Activated CD4-positive, alpha-beta T cell treated with anti-CD3 and anti-CD28 coated beads, Interleukin-2, amount 50 U/mL, for 24 hours (primary cell): ENCODE measurements at places on chromosomes 6 and 20.

- DNase-seq = no peak
Measured at GRCh38 chr6:71496018-71496721, 207.6 kb downstream of the OGFRL1 start.

DNA sequence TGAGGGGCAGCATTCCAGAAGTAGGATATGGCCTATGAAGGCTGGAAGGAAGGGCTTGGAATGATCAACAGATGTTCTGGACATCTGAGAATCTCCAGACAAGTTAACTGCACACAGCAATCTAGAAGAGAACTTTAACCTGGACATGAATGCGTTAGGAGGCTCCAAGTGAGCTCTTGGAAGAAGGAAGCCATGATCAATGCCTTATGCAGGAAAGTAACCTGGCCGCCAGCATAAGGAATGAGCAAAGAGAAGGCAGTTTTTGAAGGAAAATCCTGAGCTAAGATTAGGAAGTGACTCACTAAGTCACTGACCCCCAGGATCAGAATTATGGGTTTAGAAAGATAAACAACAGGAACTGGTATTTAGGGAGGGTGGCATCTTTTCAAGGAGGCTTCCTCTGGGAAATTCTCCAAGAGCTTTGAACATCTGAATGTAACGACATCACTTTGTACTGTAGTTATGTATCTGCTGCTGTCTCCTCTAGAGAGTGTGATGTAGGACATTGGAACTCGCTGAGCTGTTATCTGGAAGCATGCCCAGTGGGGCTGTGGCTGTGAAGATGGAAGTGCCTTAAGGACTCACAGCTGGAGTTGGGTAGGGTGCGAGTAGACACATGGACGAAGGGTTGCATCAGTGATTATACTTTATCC, 236.8 kb downstream of the PACRG start:
- no peak for DNase-seq

- no peak for DNase-seq
Measured at GRCh38 chr20:11918391-11918845, 725 bp downstream of the BTBD3 start.

GRCh38 chr6:81997090-81997926, 244.8 kb upstream of the TENT5A start:
- no peak for DNase-seq

- DNase-seq = no peak
Measured at GRCh38 chr6:165988302-165988756, 179.3 kb downstream of the TBXT start.

- DNase-seq = no peak
Measured at GRCh38 chr6:155582016-155582991, 126.7 kb upstream of the NOX3 start.

GRCh38 chr6:17280138-17280537, 1.0 kb upstream of the RBM24 start:
- no peak for DNase-seq

DNA sequence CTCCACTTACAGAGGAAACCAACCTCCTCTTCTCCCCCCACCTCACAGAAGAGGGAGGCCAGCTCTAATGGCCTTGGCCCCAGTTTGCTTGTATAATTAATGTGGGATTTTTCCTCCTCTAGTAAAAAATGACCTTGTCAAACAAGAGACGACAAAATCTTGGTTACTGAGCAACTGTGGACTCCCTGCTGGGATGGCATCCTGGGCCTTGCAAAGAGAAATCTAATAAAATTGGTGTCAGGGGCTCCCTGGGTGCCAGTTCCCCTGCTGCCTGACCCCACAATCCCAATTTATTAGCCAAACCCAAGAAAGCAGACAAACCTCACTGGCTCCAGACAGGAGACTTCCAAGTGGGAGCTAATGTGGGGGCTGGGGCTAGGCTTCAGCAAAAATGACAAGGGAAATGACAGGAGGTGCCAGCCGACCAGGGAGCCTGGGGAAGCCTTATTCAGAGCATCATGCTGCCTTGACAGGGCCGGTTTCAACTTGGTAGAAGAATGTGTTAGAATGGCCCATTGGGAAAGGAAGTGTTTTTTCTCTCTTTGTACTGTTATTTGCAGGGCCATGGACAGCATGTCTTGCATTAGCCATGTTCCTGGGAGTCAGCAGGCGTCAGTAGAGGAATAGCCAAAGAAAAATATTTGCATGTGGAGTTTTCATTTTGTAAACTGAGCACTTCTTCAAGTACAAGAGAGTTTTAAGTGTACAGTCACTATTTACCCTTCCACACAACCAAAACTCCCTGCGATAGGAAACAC, 816.9 kb downstream of the DHX35 start:
- DNase-seq = no peak

DNA sequence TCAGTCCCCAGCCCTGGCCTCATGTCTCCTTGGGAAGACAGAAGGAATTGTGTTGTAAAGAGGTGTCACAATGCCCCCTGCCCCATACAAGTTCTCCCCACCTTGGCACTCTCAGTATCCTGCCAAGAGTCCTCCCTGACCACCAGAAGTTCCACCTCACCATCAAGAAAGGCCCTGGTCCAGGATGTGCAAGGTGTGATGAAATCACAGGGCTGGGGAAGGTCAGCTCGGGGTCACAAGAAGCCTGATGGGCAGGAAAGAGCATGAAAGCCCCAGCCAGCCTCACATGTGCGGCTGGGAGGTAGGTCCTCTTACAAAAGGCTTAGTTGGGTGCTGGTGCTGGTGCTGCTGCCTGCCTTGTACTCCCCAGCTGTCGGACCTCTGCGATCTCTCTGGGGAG, 12.9 kb upstream of the C6orf132 start:
- DNase-seq = no peak

GRCh38 chr6:18545726-18546125, 158.6 kb downstream of the RNF144B start:
- DNase-seq = no peak

DNA sequence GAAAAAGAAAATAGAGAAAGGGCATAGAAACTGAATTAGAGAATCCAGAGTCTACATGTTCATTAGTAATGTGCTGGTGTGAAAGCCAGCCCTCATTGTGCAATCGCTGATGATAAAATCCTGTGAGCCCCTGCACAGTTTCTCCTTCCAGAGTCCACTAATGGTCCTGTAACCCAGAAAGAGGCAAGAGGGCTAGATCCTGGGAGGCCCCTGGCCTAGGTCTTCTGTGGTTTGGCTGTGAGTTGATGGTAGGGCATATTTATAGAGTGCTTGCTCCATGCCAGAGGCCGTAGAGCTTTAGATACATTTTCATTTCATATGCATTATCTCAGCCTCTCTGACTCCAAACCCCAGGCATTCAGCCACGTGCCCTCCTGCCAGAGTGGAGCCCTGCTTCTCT, 94.9 kb upstream of the MTHFD1L start:
- DNase-seq = no peak

- no peak for DNase-seq
Measured at GRCh38 chr20:37522260-37523011, 1.4 kb downstream of the NNAT start.

DNA sequence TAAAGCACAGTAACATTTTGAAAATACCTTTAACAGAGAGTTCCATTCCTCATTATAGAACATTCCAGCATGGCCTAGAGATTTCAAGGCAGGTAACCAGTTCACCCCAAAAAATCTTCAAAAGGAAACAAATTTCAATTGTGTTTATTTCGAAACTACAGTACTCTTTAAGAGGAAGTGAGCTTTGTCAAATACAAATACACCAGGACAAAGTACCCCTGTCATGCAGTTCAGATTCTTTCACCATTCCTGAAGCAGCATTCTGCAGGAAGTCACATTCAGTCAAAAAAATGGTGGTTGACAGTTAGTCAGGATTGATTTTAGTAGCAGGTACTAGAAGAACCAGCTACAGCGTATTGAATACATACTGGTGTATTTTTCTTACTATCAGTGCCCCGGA, 89.6 kb upstream of the RIN2 start:
- no peak for DNase-seq

- no peak for DNase-seq
Measured at GRCh38 chr6:32070814-32071543, 32.8 kb downstream of the CYP21A2 start.

GRCh38 chr6:98335594-98335993, 498.8 kb upstream of the POU3F2 start:
- DNase-seq = no peak

GRCh38 chr6:20948556-20948955, 414.3 kb downstream of the CDKAL1 start:
- no peak for DNase-seq

DNA sequence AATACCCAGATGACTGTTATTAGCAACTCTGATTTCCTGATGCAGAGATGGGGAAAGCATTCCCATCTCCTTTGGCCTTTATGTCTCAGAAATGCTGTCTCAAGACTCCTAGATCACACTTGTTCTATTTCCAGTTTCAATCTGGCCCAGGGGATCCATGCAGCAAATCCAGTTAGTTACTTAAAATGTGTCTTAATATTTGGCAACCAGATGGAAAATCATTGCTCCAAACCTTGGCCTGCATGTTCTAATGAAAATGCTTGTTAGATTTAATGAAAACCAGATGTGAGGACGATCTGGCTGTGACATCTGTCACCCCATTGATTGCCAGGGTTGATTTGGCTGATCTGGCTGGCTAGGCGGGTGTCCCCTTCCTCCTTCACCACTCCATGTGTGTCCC, 125.2 kb downstream of the TSHZ2 start:
- no peak for DNase-seq

DNA sequence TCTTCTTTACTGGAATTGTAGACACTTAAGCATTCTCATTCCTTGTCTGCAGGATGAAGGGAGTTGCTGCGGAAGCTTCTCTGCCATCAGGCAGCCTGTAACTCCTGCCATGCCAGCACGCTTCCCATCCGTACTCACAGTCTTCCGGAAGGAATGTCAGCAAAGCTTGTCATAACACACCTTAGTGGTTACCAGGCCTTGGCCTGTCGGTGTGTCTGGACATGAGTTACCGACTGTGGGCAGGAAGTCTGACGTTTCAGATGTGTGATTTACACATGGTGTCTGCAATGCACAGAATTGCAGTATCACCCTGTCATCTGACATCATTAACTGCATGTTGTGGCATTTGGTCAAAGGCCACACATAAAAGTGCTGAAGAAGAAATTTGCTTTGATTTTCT, 102.2 kb downstream of the SLC24A3 start:
- DNase-seq = no peak

- DNase-seq = no peak
Measured at GRCh38 chr6:51129043-51129442, 310.4 kb downstream of the TFAP2B start.

DNA sequence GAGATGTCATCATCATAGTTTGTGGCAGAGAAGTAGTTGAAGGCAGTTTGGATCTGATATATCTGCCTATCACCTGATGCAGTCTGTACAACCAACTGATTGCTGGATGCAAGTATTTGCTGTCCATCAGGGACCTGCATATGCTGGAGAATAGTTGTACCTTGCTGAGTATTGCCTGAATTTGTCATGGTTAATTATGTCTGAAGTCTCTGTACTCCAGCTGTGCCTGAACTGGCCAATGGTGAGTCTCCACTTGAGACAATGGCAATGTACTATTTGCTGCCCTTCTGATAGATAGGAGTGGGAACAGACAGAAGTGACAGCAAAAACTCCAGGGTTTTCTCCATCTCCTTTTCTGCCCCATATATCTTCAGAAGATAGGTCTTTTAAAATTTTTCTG, 531.5 kb downstream of the EPHA7 start:
- no peak for DNase-seq

- no peak for DNase-seq
Measured at GRCh38 chr6:117007659-117008058, 130.6 kb downstream of the RFX6 start.

GRCh38 chr6:159110013-159110412, 59.2 kb upstream of the FNDC1 start:
- no peak for DNase-seq

GRCh38 chr20:53503517-53503919, 90.1 kb downstream of the ZNF217 start:
- DNase-seq = no peak

- no peak for DNase-seq
Measured at GRCh38 chr6:36851626-36852025, 12.4 kb upstream of the CPNE5 start.

GRCh38 chr6:37794825-37795224, 24.7 kb upstream of the ZFAND3 start:
- no peak for DNase-seq

DNA sequence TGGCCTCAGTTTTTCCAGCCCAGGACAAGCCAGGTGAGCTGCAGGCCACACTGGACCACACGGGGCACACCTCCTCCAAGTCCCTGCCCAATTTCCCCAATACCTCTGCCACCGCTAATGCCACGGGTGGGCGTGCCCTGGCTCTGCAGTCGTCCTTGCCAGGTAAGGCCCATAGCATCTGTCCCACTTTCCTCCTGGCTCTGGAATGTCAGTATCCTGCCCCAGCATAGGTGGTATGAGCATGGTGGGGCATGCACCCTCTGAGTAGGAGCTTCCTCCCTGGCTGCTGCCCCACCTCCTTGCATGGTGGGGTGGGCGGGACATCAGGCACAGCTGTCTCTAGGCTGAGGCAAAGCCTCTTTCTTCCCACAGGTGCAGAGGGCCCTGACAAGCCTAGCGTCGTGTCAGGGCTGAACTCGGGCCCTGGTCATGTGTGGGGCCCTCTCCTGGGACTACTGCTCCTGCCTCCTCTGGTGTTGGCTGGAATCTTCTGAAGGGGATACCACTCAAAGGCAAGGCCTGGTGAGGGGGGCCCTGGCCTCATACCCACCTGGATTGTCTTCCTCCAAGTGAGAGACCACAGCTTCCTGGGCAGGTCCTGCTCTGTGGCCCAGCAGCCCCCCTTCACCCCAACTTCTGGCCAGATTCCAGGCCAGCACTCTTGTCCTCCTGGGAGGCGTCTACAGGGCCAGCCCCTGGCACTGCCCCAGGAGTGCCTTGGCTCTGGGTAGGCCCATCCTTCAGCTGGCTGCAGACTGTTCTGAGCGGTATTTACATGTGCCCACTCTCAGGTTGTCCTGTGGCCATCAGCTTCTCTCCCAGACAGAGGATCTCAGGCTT, 9.1 kb downstream of the PI16 start:
- no peak for DNase-seq

DNA sequence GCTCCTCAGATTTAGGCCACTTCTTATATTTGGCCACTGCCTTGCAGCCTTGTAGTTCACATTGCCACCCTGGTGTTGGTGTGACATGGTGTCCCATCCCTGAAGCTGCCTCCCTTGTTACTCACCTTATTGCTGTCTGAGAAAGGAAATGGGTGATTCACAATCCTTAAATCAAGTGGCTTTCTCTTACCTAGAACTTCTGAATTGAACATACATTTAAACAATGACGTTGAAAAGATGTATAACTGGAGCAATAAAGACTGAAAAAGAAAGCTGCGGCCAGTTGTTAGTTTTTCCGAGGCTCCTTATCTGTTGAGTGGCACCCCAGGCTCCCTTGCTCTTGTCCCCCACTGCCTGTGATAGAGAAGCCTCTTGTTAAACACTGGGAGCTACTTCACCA, 28.8 kb upstream of the GNRH2 start:
- no peak for DNase-seq

GRCh38 chr6:92810913-92811312, 608.4 kb downstream of the EPHA7 start:
- no peak for DNase-seq
